Common myeloid progenitor, CD34-positive (primary cell): ENCODE measurements at places on chromosomes 3 and 15.

DNA sequence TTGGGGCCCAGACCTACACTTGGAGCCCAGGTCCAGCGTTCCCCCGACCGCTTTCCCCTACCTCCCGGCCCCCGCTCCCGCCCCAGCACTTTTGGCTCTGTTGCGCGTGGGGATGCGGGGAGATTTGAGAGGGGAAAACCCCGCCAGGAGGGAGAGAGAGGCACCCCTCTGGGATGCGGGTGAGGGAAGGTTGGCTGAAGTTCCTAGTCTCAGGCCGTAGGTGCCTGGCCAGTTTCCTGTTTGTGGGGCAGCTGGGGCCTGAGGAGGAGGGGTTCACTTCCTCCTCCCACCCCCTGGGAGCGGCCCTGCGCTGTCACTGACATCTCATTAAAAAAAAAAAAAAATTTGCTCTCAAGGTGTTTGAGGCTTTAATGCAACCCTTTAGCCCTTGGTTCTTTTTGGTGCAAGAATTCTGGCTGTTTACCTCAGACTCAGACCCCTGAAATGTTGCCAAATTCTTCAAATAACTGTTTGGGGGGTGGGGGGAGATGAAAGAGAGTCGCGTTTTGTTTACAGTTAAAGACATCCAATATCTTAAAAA, 2.6 kb downstream of the FAM43A start:
- no peaks in the 10 kb centered on the region for H3K36me3 ChIP-seq
- peaks cover 5% of the 10 kb centered on the region for H3K4me1 ChIP-seq
- peak; percentile 66 for DNase-seq
- no peak overlapping the region for H3K27ac ChIP-seq

DNA sequence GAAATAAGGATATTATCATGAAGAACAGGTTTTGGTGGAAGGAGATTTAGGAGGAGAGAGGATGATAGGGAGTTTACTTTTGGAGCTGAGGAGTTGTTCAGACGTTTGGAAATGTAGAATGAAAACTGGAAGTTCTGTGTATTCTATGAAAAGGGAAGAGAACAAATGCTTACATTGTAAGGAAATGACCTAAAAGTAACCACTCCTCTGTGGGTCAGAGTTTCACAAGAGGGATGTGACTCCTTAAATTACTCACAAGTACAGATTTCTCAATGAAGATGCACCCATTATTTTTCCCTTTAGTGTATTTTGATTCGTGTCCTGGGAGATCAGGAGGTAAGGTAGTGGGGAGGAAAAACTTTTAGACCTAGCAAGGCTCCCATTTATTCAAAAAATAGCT, 4.0 kb downstream of the RNF13 start:
- no peaks in the 10 kb centered on the region for H3K36me3 ChIP-seq
- peaks cover 39% of the 10 kb centered on the region for H3K4me1 ChIP-seq
- H3K4me3 ChIP-seq, result no peak overlapping the region
- peak; percentile 38 for DNase-seq
- H3K27me3 ChIP-seq, result no peaks in the 10 kb centered on the region
- no peak overlapping the region for H3K27ac ChIP-seq

DNA sequence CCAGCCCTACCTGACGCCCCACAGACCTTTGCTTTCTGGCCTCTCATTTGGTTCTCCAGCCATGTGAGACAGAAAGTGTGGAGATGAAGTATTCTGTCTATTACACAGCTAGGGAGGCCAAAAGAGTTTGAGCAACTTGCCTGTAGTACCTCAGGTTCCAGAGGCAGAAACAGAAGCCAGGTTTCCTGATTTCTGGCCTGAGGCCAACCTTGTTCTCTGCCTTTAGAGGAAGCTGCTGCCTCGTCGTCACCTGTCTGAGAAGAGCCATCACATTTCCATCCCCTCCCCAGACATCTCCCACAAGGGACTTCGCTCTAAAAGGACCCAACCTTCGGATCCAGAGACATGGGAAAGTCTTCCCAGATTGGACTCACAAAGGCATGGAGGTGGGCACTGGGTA, 3.8 kb downstream of the IL17RE start:
- H3K36me3 ChIP-seq, result no peaks in the 10 kb centered on the region
- no peak overlapping the region for H3K4me3 ChIP-seq
- H3K27ac ChIP-seq, result no peak overlapping the region
- H3K27me3 ChIP-seq, result no peaks in the 10 kb centered on the region
- DNase-seq, result no peak

GRCh38 chr3:86923071-86923491, 67.9 kb downstream of the VGLL3 start:
- no peaks in the 10 kb centered on the region for H3K36me3 ChIP-seq
- no peak overlapping the region for H3K4me3 ChIP-seq
- H3K27me3 ChIP-seq, result no peaks in the 10 kb centered on the region
- H3K4me1 ChIP-seq, result no peaks in the 10 kb centered on the region

GRCh38 chr3:65907232-65908130, 131.2 kb downstream of the MAGI1 start:
- DNase-seq, result no peak
- no peak overlapping the region for H3K27ac ChIP-seq
- no peaks in the 10 kb centered on the region for H3K36me3 ChIP-seq
- H3K4me1 ChIP-seq, result no peaks in the 10 kb centered on the region

DNA sequence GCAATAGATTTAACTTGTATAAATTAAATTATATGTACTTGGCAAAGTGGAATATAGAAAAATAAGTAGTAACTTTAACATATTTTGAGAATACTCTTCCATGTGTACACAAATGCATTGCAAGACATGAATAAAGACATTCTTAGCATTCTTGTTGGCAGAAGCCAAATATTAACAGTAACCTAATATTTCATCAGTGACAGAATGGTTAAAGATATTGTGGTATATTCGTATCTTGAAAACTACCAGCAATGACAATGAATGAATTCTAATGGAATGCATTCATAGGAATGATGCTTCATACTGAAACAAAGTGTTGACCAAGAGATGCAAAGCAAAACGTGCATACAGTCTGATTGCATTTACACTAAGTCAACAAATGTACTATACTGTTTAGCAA, 524.7 kb downstream of the GRM7 start:
- no peaks in the 10 kb centered on the region for H3K4me1 ChIP-seq
- no peak for DNase-seq
- H3K4me3 ChIP-seq, result no peak overlapping the region
- H3K27ac ChIP-seq, result no peak overlapping the region
- no peaks in the 10 kb centered on the region for H3K36me3 ChIP-seq
